ENCODE measurements at places on chromosomes 2 and 18.

DNA sequence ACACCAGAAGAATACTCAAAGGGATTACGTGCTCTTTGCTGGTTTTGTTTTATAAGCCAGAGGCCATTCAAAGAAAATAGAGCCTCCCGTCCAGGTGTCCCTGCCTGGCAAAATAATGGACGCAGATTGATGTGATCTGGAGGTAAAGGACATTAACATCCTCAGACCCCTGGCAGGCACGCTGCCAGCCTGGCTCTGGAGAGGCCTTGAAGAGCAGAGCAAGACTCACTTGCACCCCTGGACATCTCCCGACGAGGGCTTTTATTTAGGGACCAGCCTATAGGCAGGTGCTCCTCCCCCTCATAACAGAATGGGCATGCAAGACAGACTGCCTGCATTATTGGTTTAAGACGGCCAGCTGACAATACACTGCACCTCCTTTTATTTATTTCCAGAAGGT is 291.3 kb downstream of the BCL11A start:
- no peak for DNase-seq

DNA sequence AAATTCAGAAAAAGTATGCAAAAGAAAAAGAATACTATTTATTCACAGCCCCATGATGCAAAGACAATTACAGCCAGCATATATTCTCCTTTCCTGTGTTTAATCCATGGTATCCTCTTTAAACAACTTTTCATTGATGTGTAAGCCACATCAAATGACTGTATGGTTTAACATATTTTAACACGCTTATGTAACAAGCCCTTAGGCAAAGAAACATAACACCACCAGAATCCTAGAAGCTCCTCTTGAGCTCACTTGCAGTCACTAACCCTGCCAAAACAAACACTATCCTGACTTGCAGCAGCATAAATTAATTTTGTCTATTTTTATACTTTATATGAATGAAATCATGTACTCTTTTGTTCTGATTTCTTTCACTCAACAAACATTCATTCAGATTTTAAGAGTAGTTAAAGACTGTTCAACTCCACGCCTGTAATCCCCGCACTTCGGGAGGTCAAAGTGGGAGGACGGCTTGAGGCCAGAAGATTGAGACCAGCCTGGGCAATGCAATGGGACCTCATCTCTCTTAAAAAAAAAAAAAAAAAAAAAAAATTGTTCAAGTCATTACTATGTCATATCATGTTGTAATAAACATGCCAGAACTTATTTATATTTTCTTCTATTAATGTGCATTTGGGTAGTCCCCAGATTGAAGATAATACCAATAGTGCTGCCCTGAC is 226.3 kb downstream of the NBAS start:
- no peak for DNase-seq

DNA sequence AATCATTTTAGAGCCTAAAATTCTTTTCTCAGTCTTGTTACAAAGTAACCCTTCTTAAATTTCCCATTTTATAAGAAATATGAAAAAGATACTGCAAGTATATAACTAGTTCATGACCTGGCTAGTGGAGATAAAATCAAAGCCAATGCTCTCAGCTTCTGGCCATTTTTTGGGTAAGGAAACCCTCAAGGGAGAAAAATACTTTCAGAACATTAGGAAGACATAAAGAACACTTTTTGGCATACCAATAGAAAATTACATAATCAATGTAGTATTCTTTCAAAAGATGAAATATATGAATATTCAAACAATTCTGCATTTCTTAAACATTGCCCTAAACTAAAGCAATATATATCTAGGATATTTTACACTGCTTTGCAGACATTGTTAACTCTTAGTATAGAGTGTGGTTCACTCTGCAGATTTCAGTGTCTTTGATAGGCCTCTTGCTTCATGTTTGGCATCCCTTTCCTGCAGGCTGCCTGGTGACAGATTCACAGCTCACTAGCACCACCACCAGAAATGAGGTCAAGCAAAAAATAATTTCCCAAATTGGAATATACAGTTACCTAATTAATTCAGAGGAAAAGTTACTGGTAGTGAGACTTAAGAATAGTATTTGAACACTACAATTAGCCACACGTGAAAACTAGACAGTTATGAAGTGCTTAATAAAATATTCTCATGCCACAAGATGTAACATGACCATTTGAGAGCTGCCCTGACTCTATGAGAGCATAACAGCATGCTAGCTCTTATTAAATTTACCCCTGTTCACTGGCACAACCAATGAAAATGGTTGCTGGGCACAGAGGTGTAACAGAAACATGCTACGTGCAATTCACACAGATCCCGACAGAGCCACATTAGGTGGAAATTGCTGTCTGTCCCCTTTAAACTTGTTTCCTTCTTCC is 36.0 kb downstream of the PAIP2B start:
- DNase-seq: no peak

DNA sequence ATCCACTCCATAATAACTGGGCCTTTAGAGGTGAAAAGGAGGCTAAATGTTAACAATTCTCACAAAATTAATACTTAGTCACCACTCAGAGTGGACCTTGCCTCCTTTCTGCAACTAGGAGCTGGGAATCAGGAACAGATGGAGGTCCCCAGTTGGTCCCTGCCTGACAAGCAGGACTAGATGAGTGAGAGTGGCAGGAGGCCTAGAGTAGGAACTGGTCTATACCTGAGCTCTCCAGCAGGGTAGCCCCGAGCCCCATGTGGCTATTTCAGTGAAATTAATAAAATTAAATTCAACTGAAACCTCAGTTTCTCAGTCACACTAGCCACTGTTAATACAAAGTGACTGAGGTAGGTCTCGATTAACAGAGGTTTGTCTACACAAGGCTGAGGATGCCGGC is 150.5 kb downstream of the MYO5B start:
- no peak for DNase-seq

DNA sequence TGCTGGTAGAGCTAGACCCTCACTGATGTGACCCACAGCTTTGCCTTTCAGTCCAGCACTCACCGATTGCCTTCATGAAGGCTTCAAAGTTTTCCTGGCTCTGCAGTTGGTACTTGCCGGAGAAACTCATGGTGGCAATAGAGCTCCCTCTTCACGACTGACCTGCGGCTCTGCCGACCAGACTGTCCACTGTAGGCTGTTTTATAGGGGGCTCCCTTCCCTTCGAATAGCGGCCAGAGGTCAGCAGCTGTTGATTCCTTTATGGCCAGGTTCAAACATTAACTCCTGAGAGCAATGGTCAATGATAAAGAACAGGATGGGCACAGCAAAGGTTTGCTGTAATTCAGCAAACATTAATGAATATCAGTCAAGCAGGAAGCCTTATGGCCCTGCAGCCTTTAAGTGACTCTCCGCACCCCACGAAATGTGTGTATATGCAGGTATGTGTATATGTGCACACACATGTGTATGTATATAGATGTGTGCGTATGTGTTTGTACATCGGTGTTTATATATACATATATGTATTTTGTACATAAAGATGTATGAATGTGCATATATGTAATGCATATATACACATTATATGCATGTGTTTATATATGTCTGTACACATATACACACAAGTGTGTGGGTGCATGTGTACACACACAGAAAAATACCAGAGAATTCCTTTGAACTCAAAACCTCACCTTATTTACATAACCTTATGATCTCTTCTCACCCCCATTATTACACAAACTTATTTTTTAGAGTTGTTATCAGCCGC is at the start of gene FABP1:
Gene FABP1 (minus strand): TSS at position 175 of the 766 bp plus-strand sequence. CDS start 45 bp downstream, at position 130.
- DNase-seq: no peak

DNA sequence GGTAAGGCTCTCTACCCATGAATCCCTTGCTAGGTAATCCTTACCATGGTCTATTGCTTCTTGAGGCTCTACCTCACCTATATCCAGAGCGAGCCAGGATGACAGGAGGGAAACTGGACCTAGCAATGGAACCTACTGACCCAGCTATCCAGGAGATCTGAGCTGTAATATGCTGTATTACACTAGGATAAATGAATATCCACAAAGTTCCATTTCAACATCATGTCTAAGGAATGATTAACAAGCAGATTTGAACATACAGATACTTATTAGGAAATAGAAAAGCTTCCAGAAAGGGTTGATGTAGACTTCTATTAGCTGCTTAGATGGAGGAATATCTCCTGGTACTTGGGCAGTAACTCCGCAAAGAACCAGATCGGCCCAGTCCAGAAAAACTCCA is 110.1 kb downstream of the BAZ2B start:
- DNase-seq: no peak

DNA sequence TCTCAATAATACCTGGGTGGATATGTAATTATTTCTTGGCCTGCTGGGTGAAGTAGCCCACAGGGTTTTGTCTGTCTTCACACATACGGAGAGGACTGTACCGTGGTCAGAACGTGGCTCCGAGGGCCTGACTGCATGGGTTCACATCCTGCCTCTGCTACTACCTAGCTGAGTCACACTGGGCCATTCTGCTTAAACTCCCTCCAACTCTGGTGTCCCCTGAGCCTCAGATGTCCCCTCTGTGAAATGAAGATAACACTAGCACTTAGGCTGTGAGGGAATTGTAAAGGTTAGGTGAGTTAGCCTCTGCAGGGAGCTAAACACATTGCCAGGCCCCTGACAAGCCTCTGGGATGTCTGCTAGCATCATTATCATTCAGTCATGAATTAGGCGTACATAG is 120.1 kb upstream of the NABP1 start:
- DNase-seq: peak; percentile 19

- no peak for DNase-seq
These were observed 351.2 kb downstream of the KIAA1328 start for GRCh38 chr18:37180086-37180485.

- no peak for DNase-seq
These were observed 112.1 kb upstream of the SIX2 start for GRCh38 chr2:45121236-45121927.

- DNase-seq: no peak
These were observed 874 bp downstream of the WDR43 start for GRCh38 chr2:28895189-28895893.

DNA sequence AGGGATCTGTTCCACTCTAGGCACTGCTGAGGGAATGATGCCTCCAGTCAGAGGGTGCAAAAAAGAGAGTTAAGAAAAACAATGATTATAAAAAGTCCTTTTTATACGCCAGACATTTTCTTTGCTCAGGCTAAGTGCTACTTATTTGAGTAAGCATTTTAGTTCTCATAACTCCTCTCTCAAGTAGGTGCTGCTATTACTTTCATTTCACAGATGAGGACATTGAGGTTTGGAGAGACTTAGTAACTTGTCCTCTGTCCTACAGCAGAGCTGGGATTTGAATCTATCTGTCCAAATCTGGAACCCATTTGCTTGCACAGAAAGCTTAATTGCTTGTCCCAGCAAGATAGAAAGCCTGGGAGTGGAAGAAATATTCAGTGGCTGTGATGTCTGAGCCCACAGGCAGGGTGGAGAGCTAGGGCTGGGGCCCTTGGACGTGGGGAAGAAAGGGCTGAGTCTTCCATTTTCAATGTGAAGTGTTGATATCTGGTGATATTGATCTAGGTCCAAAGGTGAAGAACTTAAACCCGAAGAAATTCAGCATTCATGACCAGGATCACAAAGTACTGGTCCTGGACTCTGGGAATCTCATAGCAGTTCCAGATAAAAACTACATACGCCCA is 5.8 kb downstream of the IL37 start:
- DNase-seq: no peak

DNA sequence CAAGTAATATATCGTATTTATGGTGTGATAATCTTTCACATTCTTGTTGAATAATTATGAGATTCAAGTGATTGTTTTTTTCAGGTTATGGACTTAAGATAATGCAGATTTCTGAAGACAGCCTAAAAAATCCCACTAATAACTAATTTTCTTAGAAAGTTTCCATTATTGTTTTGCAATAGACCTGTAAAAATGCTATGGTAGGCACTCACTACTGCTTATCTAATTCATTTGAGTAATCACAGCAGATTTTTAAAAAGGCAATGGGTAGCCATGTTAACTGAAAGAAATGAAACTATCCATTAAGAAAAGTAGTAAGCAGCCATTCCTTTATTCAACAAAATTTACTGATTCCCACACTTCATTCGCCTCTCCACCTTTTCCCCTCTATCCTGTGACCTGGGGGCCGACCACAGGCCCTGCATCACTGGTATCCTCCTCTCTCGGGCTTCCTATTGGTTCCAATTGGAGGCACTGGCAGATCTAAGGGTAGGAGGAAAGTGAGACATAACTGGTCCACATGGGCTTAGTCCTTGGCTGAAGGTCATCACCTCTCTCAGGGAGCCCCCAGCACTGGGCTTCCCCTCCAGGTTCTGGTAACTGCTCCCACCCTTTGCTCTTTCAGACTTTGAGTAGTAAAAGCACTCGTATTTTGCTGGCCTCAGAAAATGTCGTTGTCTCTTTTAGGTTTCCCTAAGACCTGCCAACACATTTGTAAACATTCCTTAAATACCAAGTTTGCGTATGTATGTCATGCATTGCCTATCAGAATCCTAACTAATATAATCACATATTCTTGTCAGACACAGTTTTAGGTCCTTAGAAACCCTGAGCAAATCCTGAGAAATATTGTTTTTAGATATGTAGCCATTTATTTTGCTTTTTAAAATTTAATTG is 18.5 kb downstream of the RBMS1 start:
- DNase-seq: no peak

GRCh38 chr2:127877626-127878025 is 8.1 kb downstream of the AMMECR1L start:
- DNase-seq: no peak

DNA sequence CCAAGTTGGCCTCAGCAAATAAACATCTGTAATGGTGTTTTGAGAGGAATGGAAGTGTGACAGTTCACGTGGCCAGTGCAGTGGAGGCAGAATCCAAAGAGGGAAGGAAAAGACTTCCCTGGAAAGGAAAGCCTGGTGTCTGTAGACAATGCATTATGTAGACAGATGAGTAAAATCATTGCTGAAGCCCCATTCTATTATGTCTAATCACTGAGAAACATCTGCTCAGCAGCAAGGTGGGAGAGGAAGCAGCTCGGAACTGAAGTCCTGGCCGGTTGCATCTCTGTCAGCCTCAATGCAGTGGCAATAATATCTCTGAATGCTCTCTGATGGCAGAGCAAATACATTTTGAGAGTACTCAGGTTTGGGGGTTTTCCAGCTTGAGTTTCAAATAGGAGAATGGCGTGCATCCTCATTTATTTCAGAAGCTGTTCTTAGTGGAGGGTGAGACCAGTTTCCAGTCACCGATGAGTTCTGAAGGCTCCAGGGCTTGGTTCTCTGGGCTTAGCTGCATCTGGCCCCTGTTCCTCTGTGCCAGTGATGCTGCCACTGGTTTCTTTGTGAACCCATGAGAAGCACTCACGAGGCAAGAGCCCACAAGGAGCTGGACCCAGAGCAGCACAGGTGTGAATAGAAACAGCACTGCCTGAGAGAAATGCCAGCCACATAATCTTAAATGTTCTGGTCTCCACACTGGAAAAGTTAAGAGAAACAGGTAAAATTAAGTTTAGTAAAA is 63.3 kb downstream of the RPIA start:
- no peak for DNase-seq

GRCh38 chr2:43051338-43051737 is 175.1 kb downstream of the ZFP36L2 start:
- DNase-seq: no peak

DNA sequence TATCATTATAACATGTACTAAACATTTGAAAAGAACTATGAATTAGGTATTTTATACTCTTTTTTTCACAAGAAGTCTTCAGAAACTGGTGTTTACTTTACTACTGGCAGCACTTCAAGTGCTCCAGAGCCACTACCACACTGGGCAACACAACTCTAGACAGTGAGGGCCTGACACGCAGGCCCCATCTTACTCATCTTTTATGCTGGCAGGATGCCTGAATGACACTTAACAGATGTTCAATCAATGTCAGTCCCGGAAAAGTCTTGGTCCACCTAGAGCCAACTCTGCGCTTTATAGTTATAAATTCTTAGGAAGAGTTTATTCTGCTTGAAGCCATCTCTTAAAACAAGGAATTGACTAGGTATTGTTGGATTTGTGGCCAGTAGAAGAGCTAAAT is 8.7 kb upstream of the WIPF1 start:
- no peak for DNase-seq

- DNase-seq: no peak
These were observed 202.1 kb upstream of the REV1 start for GRCh38 chr2:99691926-99692325.
